ENCODE measurements at places on chromosomes 1 and 21.

GRCh38 chr1:54405898-54406293 lies 298 bp downstream of the SSBP3 start:
- no peak for DNase-seq

- no peak for DNase-seq
These were observed 18.9 kb upstream of the PDXK start for GRCh38 chr21:43699933-43700599.

DNA sequence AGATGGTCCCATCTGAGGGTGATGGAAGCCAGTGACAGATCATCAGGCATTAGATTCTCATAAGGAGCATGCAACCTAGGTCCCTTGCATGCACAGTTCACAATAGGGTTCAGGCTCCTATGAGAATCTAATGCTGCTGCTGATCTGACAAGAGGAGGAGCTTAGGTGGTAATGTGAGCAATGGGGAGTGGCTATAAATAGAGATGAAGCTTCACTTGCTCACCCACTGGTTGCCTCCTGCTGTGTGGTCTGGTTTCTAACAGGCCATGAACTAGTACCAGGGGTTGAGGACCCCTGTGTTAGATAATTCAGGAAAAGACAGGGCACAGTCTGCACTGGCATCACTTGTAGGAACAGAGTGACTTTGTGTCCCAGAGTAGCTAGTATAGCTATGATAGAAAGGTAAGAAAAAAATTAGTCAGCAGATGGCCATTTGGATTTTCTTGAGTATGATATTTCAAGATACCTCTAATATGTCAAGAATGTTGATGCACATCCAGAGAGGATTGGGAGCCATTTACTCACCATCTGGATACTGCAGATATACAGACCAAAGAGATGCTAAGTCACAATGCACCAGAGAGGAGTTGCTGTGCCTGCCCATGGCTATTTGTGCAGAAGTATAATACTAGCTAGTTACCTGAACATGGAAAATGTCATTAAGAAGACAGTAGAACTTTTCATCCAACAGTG lies 53.6 kb downstream of the ADCY10 start:
- no peak for DNase-seq

GRCh38 chr1:160863774-160864131 lies 1.1 kb upstream of the CD244 start:
- no peak for DNase-seq

DNA sequence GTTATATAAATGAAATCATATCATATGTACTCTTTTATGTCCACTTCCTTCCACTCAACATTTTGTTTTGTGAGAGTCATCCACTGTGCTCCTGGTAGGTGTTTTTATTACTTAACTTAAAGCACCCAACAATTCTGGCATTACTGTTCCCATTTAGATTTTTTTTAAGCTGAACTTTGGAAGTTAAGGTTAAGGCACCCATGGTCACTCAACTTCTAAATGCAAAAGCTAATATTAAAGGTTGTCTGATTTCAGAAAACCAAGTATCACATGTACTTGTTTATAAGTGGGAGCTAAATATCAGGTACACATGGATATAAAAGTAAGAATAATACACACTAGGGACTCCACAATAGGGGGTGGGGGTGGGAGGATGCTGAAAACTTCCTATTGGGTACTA lies 42.7 kb downstream of the SCMH1 start:
- DNase-seq, result no peak

DNA sequence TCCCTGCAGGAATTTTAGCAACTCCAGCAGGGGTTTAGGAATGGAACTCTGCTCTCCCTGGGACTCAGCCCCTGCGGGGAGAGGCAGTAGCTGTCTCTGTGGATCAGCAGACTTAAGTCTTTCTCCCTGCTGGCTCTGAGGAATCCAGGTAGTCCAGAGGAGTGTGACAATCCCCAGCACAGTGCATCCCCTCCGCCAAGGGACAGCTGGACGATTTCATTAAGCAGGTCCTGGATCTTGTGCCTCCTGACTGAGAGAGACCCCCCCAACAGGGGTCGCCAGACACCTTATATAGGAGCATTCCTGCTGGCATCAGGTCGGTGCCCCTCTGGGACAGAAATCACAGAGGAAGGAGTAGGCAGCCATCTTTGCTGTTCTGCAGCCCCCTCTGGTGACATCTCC lies 30.6 kb downstream of the AKT3 start:
- DNase-seq, result no peak

DNA sequence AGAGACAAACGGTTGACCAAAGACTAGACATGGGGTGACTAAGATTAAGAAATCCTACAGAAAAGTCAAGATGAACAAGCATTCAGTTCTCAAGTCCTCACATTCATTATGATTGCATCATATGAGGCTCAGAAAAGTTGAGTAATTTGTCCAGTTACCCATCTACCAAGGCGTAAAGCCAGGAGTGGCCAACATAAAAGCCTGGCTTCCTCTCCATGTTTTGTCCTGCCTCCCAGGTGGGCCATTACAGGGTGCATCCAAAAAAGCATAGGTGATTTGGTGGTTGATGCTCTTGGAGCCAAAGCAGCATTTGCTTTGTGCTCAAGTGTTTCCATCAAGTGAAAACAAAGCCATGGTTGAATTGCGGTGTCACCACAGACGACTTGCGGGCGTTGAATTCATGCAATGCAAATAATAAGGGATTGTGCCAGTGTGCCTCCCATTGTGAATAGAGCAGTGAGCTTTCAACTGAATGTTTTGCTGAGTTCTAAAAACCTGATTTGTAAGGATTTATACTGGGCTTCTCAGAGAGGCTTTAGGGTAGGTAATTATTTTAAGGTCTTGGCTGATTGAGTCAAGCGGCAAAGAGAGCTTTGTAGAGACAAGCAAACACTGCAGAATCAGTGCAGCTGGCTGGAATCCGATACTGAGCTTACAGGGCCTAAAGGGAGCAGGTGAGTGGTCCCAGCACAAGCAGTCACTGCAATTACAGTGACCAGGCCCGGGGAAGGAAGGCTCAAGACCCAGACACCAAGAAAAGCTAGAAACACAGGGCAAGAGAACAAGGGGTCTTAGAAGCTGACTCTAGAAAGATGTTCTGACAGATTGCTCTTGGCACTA lies 54.1 kb downstream of the KCNJ15 start:
- peak; percentile 78 for DNase-seq

GRCh38 chr1:168582688-168583336 lies 6.4 kb downstream of the XCL1 start:
- no peak for DNase-seq

DNA sequence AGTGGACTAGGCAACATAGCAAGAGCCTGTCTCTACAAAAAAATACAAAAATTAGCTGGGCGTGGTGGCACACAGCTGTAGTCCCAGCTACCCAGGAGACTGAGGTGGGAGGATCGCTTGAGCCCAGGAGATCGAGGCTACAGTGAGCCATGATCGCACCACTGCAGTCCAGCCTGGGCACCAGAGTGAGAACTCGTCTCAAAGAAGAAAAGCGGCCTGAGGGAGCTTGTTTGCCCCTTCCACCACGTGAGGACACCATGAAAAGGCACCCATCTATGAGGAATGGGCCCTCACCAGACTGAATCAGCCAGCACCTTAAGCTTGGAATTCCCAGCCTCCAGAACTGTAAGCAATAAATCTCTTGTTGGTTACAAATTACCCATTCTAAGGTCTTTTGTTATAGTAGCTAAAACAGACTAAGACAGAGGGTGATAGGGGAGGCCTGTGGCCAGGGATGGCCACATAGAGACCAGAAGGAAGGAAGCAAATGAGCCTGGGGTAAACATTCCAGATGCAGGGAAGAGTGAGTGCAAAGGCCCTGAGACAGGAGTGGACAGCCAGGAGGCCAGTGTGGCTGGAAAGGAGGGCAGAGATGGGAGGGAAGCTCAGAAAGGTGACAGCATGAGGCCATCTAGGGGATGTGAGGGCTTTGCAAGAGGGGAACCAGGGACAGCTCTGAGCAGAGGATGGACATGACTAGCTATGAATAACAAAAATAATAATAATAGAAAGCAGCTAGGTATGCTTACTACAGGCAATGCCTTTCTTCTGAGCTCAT lies 120.1 kb downstream of the MATN1 start:
- DNase-seq, result no peak

DNA sequence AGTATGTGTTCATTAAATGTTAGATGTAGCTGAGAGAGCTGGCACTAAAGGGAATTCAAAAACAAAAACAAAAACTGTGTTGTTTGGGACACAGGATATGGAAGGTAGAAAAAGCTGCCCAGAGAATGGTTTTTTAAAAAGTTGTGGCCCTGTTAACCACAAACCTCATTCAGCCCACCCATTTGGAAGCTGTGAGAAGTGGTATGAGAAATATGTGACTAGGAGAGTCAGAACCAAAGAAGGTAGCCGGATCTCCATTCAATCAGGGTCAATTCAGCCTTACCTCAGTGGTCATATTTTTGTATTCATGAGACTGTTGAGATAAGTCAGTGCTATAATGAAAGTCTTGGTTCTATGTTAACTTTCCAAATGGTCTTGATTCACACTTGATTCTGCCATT lies 29.8 kb upstream of the CACYBP start:
- DNase-seq, result no peak

GRCh38 chr1:26771285-26771642 lies 16.5 kb upstream of the PIGV start:
- DNase-seq, result no peak

DNA sequence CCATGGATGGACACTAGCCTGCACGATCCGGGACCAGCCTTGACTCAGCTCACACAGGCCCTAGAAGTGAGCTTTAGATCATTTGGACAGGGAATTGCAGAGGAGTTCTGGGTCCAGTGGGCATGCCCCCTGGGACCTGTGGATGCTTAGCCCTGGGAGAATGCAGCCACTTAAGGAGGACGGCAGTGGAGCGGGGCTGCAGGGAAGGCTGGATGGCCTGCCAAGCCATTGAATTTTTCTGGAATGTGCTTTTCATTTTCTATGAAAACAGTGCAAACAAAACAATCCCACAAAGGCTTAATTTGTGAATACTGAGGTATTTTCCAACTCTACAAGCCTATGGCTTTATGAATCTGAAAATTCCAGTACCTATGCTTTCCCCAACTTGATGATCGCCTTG lies 80.4 kb upstream of the GCLM start:
- DNase-seq, result no peak

DNA sequence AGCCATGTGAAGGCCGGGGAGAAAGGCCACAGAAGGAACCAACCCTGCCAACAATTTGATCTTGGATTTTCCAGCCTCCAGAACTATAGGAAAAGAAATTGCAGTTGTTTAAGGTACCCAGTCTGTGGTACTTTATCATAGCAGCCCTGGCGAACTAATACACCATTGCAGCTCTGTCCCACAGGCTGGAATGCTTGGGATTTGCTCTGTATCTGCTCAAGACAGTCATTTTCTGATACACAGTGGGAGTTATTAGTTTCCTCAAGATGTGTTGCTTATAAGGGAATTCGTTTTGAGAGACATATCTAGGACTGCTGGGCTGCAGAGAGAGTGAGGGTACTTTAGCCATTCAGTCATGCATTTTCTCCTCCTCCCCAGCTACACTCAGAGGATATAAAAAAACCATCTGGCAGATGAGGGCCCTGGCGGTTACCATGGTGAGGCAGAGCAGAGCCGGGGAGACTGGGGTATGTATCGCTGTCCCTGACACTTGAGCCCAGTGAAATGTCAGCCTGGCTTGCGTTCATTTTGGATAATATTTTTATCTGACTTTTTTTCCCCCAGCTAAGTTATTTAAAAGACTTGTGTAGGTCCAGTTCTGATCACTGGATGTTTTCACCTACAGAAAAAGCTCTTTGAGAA lies 104.6 kb downstream of the DIRAS3 start:
- peak; percentile 49 for DNase-seq

DNA sequence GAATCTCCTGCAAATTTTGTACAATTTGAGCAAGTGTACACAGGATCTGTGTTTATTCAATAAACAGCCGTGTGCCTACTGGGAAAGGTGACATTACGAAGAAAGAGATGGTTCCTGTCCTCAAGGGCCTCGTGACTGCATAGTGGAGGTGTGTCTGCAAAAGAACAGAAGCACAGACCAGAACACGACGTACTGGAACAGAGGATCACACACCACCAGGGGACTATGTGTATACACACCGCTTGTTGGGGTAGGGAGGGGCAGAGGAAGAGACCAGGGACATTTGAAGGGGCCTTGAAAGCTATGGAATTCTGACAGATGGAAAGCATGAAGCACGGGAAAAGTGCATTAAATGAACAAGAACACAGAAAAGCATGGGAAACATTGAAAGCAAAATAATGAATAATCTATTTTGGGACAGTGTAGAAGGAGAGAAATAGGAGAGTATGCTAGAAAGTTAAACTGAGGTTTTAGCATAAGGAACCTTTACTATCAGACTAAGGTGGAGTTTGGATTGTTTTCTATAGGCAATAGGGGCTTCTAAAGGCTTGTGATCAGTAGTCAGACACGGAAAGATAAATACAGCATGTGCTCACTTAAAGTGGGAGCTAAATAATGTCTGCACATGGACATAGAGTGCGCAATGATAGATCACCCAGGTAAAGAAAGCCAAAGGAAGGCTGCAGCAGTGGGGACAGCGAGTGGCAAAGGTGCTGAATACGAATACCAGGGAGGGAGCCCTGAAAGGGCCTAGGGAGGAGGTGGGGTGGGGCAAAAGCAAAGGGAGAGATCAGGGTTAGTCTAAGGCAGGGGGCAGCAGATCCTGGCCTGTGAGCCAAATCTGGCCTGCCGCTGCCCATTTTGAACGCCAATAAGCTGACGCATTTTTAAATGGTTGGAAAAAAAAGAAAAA lies 11.0 kb downstream of the JAK1 start:
- no peak for DNase-seq

DNA sequence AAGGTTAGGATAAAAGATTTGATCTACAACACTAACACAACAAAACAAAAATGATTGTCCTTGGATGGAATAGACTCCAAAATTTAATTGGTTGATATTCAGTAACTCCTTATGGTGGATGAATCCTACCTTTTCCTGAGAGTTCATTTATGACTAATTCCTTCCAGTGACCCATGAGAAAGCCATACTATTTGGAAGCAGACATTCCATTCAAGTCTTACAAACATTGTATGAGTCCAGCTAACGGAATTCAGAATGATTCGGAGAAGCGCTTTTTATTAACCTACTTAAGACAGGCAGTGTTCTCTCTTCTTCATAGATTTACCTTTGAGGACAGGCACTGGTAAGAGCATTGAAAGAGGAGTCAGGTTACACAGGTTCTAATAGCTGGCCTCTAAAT lies 155.6 kb upstream of the ZNF648 start:
- no peak for DNase-seq

DNA sequence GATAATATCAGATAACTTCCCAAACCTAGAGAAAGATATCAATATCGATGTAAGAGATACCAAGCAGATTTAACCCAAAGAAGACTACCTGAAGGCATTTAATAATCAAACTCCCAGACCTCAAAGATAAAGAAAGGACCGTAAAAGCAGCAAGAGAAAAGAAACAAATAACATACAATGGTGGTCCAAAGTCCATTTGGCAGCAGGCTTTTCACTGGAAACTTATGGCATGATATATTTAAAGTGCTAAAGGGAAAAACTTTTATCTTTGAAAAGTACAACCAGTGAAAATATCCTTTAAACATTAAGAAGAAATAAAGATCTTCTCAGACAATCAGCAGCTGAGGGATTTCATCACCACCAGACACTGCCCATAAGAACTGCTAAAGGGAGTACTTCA lies 812.7 kb upstream of the ADAMTS5 start:
- no peak for DNase-seq

DNA sequence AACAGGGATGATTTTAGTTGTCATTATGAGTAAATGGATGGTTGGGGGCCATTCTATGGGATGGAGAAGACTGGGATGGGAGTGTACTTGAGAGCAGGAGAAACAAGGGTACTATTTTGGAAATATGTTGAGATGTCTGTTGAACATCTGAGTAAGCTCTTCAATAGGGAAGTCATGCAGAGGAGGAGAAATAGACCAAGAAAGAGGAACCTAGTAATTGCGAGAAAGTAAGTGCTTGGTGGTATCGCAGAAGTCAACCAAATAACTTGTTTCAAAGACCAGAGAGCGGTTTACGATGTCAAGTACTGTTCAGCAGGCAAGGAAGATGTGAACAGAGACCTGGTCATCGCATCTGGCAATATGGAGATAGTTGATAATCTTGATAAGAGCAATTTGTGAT lies 22.4 kb upstream of the CHRM3 start:
- no peak for DNase-seq
